Naive thymus-derived CD8-positive, alpha-beta T cell (primary cell): ENCODE measurements at places on chromosomes 13 and 19. TPM values are rescaled to one million over a fixed set of nuclear protein-coding genes. Genes with fewer than 3 reads are reported as not detected.
A peak's percentile ranks its signal among the peaks of the same experiment; 100 is the strongest.

The LAMP1 gene
- 109 TPM for total RNA-seq

DNA sequence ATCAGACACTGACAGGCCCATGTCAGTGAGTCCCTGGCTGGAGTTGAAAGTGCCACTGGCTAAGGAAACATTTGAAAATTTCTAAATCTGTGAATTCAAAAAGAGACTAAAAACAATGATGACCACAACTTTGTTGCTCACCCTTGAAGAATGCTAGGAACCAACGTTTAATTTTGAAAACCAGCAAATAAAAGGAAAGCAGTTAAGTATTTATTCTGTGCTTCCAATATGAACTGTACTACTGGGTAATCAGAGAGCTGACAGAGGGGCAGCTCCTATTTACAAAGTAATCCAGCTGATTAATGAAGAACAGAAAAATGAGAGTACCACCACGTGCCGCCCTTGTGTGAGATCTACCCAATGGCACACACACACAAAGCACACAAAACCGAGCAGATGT, 44.7 kb upstream of the LATS2 start:
- H3K36me3 ChIP-seq = no peaks in the 10 kb centered on the region
- H3K27ac ChIP-seq = peak overlapping the region; percentile 71
- H3K27me3 ChIP-seq = no peaks in the 10 kb centered on the region

GRCh38 chr13:109427148-109427547, 359.2 kb downstream of the IRS2 start:
- no peak overlapping the region for H3K27ac ChIP-seq
- no peak overlapping the region for H3K4me3 ChIP-seq
- H3K27me3 ChIP-seq = no peaks in the 10 kb centered on the region

DNA sequence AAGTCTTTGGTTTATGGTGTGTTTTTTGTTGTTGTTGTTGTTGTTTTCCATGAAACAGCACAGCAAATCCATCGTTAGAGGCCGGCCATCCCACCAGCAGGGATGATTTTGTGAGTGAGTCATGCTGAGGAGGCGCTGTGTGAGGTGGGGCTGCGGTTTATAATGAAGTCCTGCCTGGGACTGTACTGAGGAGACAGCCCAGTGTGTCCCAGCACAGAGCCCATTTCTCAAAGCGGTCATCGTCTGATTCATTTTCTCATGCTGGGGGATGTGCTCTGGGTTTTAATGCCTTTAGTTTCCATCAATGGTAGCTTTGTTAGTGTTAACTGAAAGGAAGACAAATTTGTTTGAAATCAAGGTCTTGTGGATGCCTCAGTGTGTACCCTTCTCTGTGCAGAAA, 129.3 kb upstream of the SERP2 start:
- no peaks in the 10 kb centered on the region for H3K36me3 ChIP-seq
- peaks cover 9% of the 10 kb centered on the region for H3K4me1 ChIP-seq
- H3K27me3 ChIP-seq = peaks cover 2% of the 10 kb centered on the region
- no peak overlapping the region for H3K4me3 ChIP-seq
